ENCODE measurements at places on chromosomes 2 and 18. TPM values are rescaled to one million over a fixed set of nuclear protein-coding genes. Genes with fewer than 3 reads are reported as not detected.

GRCh38 chr2:133213651-133214050 is 354.6 kb downstream of the NCKAP5 start:
- DNase-seq, result peak; percentile 69

DNA sequence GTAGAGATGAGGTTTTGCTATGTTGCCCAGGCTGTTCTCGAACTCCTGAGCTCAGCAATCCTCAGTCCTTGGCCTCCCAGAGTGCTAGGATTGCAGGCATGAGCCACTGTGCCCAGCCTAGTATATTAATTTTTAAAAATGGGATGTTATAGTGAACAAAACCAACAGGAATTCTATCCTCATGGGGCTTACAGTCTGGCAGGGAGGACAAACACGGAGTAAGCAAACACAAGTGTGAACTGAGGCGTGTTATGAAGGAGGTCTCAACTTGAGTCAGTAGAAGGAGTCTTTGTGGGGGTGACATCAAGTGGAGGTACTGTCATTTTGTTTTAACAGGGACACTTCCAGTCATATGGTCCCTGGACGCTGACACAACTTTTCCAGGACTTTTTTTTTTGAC is 33.1 kb downstream of the EMILIN2 start:
- DNase-seq, result no peak

ADCYAP1 gene
- total RNA-seq, result not detected

ALLC gene
- total RNA-seq, result not detected

DNA sequence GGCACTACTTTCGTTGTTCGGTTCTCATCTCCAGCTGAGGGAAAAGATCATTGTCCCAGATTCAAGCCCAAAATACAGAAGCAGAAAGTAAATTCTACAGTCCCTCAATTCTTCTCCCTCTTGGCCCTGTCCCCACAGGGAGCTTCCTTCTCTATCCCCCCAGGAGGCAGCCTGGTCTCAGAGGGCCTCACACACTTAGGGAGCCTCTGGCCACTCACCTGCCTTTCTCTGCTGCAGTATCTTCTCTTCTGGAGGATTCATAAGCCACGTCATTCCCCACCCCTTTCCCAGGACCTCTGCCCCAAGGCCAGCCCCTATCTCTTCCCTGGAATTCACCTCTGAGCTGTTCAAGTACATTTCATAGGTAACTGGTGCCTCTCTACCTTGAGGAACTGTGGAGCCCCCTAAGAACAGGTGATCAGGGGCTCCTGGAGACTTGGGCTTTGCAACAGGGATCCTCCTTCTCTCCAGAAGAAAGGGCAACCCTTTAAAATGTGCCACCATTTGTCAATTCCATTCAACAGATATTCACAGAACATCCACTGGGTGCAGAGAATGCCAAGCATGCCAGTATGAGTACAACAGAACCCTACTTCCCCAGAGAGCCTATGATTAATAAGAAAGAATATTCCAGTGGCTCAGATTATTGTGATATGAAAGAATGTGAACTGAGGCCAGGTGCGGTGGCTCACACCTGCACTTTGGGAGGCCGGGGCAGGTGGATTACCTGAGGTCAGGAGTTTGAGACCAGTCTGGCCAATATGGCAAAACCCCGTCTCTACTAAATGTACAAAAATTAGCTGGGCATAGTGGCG is 72.9 kb downstream of the CIB4 start:
- no peak for DNase-seq

GRCh38 chr2:11612553-11613215 is 57.3 kb downstream of the NTSR2 start:
- DNase-seq, result no peak

DNA sequence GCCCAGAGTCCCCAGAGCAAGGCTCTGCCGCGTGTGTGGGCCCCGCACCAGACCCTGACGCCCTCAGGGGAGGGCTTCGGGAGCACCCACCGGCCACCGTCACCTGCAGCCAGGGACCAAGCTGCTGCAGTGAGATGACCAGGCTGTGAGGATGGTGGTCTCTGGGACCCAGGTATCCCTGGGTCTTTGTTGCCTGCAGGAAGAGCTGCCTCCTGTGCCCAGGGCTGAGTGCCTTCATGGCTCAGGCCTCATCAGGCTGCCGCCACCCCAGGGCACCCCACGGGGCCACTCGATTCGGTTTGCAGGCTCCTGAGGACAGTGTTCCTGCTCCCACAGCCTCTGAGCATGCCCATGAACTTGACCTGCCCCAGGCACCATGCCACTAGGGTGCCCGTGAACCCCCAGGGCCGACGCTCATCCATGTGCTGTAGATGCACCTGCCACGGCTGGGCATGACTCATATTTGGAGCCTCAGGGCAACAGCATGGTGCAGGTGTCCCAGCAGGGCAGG is 109.8 kb downstream of the FAM210A start:
- DNase-seq, result no peak

DNA sequence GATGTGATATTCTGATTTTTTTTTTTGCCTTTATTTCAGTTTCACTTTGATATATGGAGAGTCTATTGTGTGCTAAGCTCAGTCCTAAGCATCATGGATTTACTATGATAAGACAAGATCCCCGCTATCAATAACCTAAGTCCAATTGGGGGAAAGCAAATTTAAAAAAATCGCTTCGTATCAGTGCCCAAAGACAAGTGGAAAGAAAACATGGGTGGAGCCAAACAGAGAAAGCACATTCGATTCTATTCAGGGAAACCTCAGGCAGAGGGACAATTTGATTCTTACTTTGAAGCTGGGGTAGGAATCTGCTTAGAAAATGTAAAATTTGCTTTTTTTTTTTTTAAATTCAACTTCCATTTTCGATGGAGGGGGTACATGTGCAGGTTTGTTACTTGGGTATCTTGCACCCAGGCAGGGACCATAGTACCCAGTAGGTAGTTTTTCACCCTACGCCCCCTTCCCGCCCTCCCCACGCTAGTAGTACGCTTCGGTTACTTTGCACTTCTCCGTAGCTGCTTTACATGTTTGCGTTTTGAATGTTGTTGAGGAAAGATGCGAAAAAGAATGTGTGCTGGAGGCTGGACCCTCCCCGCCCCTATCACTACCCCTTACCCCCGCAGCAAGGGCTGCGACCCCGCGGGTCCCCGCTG is 12.4 kb downstream of the KIF5C start:
- no peak for DNase-seq

DNA sequence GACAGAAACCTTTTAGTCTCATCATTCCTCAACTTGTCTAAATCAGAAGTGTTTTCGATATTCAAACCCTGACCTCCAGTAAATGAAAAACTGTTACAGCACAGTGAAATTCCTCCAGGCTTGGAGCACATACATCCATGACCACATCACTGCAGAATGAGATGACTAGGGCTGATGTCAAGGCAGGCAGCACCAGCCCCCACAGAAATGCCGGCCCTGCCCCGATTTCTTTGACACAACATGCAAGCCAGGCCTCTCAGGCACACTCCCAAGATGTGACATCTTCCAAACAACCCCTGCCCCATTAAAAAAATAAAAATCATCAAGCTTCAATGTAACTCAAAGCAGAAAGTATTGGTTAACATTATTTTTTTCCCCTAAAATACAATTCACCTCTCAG is 103.3 kb downstream of the CTAGE1 start:
- DNase-seq, result no peak

GRCh38 chr2:207770602-207771404 is 1.1 kb upstream of the FZD5 start:
- DNase-seq, result no peak

- no peak for DNase-seq
These were observed 23.3 kb upstream of the LMAN1 start for GRCh38 chr18:59382383-59382782.

SCG2 gene
- 0.35 TPM for total RNA-seq

GRCh38 chr2:173231042-173231441 is 123.6 kb upstream of the CDCA7 start:
- DNase-seq, result no peak

- no peak for DNase-seq
These were observed 254.0 kb upstream of the SLC14A2 start for GRCh38 chr18:45361125-45361851.

DNA sequence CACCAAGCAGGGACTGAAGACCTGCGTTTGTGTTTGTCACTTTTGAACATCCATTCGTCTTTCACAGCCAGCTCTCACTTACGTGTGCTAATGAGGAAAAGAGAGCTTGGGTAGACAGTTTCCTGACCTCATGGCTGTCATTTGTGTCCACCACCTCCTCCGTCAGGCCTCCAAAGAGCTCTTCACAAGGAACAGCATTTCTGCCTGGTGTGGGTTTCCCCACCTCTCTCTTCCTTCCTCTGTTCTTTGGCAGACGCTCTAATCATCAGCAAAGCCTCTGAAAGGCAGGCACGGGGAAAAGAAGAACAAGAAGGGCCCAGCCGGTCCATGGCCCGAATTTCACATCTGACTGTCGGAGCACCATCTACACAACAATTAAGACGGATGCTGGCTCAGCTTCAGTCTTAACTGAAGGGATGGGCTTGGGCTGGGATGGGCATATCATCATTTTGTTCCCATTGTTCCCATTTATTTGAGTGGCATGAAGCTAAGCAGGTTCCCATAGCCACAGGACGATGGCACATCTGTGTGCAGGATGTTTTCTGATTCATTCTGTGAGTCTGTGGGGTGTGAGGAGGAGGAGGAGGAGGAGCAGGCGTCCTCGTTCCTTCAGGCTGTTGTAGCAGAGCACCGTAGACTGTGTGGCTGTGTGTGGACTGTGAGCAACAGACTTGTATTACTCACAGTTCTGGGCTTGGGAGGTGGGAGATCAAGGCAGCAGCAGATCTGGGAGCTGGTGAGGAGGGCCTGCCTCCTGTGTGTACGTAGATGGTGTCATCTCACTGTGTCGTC is 66.4 kb downstream of the TSHZ1 start:
- DNase-seq, result no peak

DNA sequence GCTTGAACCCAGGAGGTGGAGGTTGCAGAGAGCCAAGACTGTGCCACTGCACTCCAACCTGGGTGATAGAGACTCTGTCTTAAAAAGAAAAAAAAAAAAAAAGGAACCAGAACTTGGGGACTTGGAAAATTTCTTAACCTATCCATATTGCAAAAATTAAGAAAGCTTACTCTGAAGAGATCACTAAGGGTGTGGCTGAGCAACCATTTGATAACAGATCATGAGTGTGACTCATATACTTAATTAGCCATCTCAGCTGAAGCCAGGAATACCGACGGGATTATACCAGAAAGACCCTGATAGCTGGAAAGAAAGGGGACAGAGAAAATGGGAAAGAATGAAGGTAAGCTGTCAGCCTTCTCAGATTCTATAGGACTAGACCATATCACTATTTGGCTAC is 7.1 kb upstream of the ADD2 start:
- no peak for DNase-seq

ZNF804A gene
- total RNA-seq, result 0.10 TPM

GRCh38 chr2:85802354-85803103 is 48.7 kb downstream of the ATOH8 start:
- no peak for DNase-seq

DNA sequence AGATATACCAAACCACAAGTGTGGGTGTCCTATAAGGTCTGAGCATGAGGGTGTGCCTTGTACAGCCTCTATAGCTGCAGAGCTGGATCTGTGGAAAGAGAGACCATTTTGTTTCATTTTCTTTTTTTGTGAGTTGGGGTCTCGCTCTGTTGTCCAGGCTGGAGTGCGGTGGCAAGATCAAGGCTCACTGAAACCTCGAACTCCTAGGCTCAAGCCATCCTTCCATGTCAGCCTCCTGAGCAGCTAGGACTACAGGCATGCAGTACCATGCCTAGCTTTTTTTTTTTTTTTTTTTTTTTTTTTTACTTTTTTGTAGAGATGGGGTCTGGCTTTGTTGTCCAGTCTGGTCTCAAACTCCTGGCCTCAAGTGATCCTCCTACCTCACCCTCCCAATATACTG is 10.7 kb downstream of the KIF3C start:
- DNase-seq, result no peak

GRCh38 chr18:7338846-7339245 is 108.0 kb downstream of the LRRC30 start:
- no peak for DNase-seq

- DNase-seq, result no peak
These were observed 225.4 kb downstream of the TWIST2 start for GRCh38 chr2:239073270-239073669.

DNA sequence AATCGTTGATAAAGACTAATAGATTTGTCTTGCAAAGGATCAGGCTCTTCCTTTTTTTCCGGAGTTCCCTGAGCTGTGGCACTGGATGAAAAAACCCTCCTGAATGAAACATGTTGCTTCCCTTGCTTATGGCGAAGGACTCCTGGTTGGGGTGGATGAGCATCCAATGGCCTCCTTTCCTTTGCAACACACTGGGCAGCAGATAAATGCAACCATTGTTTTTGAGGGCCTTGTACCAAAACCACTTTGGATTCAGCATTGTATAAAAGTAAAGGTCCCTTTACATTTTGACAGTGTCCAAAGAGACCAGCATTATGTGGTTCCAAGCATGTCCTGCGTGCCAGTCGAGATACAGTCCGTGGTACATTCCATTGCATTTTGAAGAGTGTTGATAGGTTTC is 44.7 kb downstream of the FAM210A start:
- DNase-seq, result no peak

GRCh38 chr2:231667496-231667895 is 40.8 kb upstream of the PTMA start:
- no peak for DNase-seq

LOXL3 gene
- 1.1 TPM for total RNA-seq

DNA sequence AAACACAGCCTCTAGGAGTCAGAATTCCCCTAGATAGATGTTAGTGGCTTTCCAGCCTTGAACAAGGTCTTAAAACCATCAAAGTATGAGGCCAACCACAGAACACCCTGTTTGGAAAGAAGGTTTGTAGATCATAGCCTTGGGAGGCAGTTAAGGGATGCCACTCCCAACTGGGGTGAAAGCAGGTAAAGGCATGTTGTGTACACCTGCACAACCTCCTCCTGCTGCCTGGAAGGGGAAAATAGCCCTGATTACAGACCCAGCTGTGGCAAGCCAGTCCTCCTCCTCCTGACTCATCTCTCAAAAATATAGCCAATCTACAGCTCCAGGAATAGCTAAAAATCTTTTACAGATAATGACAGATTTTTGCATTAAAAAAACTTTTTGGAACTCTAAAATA is 108.1 kb downstream of the RBM43 start:
- no peak for DNase-seq

DNA sequence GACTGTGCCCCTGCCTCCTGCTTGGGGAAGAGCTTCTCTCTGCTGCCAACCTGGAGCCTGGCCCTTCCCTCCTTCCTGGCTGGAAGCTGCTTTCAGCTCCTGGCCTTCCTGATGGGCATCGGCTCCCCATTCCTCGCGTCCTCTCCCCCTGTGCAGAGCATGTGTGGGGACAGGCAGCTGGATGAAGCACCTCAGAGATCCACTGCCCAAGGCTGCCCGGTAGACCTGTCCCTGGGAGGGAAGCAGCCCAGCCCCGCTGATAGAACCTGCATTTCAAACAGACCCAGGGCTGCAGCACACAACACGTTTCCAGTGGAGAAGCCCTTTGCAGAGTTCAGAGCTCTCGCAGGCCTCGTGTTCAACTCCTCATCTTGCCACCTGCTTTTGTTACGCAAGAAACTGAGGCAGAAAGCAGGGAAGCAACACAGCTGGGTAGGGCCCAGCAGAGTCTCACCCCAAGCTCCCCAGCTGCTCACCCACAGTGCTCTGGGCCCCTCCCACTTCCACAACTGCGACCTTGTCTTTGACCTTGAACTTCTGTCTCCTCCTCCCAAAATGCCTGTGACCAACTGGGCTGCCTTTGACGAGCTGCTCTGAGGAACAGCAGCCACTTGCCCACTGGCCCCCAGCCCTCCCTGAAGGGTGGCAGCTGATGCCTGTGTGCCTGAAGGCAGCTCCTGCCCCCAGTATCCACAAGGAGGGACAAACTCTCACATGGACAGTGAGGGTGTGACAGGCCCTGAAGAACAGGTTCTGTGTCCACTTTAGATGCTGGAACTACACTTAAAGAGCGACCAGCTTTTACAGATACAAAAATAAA is 65.5 kb downstream of the PARD6G start:
- no peak for DNase-seq

GRCh38 chr2:157428500-157429175 is 15.3 kb downstream of the CYTIP start:
- no peak for DNase-seq
